ENCODE measurements at places on chromosomes 3 and 15.

GRCh38 chr3:186049001-186049400, 59.9 kb downstream of the ETV5 start:
- ATAC-seq: no peak

GRCh38 chr3:32577174-32577573, 6.5 kb upstream of the DYNC1LI1 start:
- no peak for ATAC-seq

DNA sequence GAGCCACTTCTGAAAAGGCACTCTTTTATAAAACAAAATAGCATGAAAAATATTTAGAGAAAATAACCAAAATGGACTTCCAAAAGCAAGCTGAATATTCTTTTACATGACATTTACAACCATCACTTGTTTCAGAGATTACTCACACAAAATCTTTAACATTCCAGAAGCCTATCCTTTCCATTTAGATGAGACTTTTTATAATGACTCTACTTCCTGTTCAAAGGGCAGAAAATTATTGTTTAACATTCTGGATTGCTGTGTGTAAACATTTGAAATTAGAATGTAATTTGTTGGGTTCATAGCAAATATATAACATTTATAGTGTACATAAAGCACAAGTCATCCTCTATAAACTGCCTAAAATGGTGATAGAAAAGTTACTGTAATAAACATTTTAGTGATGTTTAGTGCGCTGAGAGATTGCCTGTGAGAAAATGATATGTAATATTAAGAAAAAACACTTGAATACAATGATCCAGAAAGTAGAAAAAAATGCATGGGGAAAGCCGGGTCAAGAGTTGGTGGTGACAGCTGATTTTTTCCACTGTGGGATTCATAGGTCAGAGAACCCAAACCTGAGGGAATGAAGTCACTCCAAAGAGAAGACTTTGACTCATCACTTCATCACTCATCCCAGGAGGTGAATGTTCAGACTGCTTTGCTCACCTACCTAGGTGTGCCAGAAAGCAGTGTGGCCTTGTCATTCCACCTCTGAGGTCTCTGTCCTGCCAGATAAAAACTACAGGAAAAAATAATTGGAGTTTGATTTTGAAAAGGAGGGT, 305.8 kb downstream of the ARPP21 start:
- ATAC-seq: peak; percentile 40

DNA sequence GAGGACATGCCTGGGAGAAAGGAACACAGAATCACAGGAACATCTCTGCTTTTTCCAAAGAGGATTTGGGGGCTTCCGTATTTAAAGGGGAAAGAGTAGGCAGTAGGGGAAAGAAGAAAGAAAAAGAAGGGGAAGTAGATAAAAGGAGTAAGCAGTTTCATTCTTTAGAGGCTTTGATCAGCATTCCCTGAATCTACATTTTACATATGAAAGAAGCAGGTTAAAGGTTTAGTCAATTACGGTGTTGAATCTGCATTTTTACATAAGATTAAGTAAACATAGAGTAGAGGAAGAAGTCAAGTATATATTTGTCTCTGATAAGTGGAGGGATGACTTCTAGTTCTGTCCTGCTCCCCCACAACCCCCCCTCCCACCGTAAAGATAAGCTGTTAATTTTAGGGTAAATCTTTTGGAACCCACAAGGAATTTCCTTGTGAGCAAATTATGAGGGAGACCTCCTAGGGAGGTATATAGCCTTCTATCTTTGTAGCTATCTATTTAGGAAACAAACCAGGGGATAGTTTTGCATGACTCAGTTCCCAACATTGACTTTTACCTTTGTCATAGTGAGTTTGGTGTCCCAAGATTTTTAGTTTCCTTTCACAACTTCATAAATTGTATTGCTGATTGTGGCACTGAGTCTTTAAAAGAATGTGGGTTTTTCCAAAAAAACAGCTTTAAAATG, 8.7 kb upstream of the P2RY12 start:
- ATAC-seq: no peak

DNA sequence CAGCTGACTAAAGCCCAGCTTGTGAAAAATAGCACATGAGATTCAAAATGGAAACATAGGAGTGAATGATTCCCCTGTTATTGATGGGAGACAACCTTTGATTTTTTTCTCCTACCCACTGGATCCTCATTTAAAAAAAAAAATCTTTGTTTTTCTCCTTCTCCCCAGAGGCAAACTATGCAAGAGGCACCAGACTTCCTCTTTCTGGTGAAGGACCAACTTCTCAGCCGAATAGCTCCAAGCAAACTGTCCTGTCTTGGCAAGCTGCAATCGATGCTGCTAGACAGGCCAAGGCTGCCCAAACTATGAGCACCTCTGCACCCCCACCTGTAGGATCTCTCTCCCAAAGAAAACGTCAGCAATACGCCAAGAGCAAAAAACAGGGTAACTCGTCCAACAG, 2.6 kb downstream of the CACNA1D start:
- no peak for ATAC-seq

GRCh38 chr3:58206406-58207011, 4.3 kb downstream of the DNASE1L3 start:
- no peak for ATAC-seq

DNA sequence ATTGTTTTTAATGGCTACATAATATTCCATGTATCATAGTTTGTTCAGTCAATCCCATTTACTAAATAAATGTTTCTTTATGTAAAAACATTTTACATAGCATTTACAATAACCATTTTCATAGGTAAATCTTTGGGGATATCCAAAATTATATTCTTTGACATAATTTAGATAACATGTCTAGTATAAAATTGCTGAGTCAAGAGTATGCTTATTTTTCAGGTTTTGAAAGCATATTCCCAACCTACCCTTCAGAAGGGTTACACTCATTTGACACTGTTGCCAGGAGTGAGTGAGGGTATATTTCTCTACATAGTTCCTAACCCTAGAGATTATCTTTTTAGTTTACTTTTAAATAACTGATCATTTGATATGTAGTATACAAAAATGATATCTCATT, 84.6 kb upstream of the ADAMTSL3 start:
- ATAC-seq: no peak

DNA sequence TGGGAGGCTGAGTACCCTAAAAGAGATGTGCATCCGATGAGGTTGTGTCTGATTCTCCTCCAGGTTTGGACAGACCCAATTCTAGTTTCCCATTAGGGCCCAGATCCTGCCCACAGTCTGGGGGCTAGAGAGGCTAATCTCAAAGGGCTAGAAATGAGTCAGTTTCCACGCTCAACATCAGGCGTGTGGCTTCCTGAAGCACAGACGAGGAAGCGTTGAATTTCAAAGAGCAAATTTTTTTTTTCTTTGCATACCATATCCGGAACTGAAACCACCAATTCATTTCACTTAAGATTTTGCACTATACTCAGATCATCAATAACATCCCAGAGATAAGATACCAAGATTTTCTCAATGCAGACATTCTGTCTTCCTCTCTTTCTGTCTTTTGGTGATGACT, 173.8 kb upstream of the BCL6 start:
- ATAC-seq: no peak

DNA sequence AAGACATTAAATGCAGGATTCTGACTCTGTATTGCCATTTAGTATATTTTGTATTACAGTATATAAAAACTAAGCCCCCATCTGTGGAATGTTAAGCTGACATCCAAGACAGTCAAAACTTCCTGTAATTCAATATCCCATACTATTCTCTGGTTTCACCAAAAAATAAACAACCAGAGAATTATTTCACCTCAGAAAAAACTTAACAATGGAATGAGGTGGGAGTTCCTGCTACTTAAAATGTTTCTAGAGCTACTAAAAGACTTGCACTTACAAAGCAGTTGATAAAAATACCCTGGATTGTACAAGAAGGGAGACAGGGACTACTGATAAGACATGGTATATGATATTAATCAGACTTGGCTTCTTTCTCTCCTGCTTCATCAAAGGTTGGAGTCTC, 8.3 kb downstream of the ARL13B start:
- ATAC-seq: peak; percentile 83

- ATAC-seq: no peak
Measured at GRCh38 chr15:99051308-99051707, 43.7 kb upstream of the PGPEP1L start.

- no peak for ATAC-seq
Measured at GRCh38 chr15:86328658-86329057, 249.0 kb downstream of the AGBL1 start.

GRCh38 chr3:105824129-105824528, 44.7 kb downstream of the CBLB start:
- ATAC-seq: no peak

DNA sequence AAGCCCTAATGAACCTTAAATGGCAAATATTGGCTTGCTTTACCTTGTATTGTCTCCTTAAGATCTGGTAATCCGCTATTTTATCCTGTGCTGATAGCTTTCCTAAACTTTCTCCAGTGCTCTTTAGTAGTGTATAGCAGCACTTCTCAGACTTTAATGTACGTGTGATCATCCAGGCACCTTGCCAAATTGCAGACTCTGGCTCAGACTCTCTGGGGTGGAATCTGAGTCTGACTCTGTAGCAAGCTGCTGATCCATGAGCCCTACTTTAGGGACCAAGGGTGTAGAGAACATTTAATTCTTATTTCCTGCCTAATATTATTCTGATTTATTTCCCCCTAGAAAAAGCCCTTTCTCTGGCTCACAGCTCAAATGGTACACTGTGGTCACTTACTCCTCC, 518.8 kb upstream of the ZNF385D start:
- ATAC-seq: peak; percentile 85

GRCh38 chr3:123081718-123082369, 15.0 kb downstream of the PDIA5 start:
- peak; percentile 79 for ATAC-seq

GRCh38 chr3:52439426-52440248, 5.3 kb downstream of the SEMA3G start:
- ATAC-seq: no peak

DNA sequence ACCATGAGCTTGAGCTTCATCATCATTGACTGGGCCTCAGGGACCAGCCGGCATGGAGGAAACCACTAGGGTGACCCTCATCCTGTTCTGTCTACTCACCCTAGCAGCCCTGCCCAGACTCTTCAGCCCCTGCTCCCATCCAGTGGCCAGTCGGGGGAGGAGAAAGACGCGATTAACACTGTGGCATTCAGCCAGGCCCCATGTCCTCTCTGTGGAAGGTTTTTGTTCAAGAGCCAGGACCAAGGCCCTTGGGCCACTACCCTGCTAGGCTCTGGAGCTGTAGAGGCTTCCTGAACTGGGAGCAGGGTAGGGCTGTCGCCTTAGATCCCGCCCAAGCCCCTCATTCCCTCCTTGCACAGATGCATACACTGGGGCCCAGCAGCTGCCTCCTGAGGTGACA, 15.0 kb downstream of the SLC38A3 start:
- no peak for ATAC-seq

DNA sequence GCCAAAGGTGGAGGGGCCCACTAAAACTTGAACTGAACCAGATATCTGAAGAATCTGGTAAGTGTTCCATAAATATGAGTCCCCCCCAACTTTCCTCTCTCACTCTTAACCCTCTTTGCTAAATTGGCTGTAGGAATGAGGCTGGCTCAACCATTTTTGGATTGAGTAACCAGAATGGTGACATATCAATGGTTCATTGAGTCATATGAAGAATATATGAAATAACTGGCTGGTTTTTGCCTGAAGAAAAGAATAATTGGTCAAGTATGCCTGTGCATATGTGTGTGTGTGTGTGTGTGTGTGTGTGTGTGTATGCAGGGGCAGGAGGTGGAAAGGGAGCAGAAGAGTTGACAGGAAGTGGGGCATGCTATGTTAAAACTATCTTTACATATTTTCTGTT, 472.9 kb upstream of the THBS1 start:
- ATAC-seq: no peak

GRCh38 chr3:149844091-149844490, 31.1 kb downstream of the RNF13 start:
- ATAC-seq: no peak

GRCh38 chr3:153356908-153357307, 194.9 kb downstream of the RAP2B start:
- no peak for ATAC-seq

DNA sequence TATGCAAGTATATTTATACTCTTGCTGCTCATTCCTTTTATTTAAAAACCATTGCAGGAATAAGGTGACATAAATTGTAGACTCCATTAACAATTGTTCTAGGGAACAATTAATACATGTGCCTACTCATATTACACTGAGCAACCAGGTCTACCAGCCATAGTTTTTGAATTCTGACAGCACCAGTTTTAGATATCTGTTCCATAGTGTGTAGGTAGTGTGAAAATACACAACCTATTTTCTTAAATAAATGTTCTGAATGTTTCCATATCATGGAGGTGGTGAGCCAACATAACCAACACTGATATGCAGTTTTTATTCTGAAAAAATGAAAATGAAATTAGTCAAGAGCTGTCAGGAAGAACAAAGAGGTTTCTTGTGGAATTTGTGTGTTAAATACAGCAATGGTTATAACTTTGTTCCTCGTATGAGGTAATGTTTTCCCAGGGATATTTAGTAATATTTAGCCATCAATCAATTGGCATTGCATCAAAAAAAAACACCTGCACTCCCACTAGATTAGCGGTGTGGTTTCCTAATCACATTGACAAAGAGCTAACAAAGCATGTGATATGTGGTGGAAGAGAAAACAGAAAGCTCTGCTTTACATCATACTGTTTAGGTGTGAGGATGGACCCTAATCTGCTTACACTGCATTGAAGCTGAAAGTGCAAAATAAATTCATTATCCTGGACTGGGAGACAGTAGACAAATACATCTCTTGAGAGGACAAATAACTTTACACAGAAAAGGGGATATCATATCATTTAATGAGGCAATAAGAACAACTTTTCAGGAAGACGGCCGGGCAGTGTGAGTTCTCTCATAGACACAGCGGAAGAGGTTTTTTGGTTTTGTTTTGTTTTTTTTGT, 369.5 kb upstream of the THBS1 start:
- ATAC-seq: no peak

GRCh38 chr3:102248981-102249705, 185.7 kb upstream of the ZPLD1 start:
- ATAC-seq: no peak

DNA sequence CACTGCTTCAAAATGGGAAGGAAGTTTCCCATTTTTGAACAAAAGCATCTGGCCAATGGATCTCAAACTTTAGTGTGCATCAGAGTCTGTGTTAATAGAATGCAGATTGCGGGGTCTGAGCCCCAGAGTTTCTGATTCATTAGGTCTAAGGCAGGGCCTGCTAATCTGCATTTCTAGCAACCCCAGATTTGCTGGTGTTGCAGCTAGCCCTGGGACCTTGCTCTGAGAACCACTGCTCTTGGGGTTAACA, 30.7 kb upstream of the USP3 start:
- no peak for ATAC-seq

GRCh38 chr3:126704494-126705214, 614 bp downstream of the CHCHD6 start:
- ATAC-seq: peak; percentile 22

GRCh38 chr15:91186904-91187656, 87.0 kb downstream of the SV2B start:
- no peak for ATAC-seq

DNA sequence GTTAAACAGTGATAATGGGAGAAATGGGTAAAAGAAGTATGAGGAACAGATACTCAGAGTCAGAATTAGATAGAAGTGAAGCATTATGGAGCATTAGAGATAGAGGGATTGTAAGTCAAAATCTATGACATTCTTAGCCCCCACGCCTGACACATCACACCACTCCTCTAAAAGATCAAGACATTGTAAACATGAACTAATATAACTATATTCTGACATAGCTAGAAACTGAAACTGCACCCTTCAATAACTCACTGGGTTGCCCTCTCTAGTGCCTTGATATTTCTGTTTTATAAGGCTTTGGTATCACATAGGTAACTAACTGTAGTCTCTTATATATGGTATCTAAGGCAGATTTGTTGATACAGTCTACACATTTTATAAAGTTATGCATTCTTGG, 684.3 kb upstream of the DPPA4 start:
- no peak for ATAC-seq

Measured in SK-N-SH treated with all-trans-retinoic acid at 6 μM for 48 hours (cell line).